Heart left ventricle (tissue), 16 donors: ENCODE measurements at places on chromosomes 5 and 9.

GRCh38 chr5:111311666-111312065 is 87.5 kb downstream of the CAMK4 start:
- H3K27ac ChIP-seq, result no peak overlapping the region
- no peak overlapping the region for H3K4me3 ChIP-seq
- no peaks in the 10 kb centered on the region for H3K27me3 ChIP-seq
- no peaks in the 10 kb centered on the region for H3K4me1 ChIP-seq

- no peak overlapping the region for H3K27ac ChIP-seq
- no peaks in the 10 kb centered on the region for H3K4me1 ChIP-seq
- H3K4me3 ChIP-seq, result no peak overlapping the region
- no peaks in the 10 kb centered on the region for H3K27me3 ChIP-seq
These were observed 5.3 kb downstream of the SLC36A3 start for GRCh38 chr5:151298063-151298855.

GRCh38 chr5:172102913-172103626 is 85.0 kb downstream of the STK10 start:
- H3K36me3 ChIP-seq, result no peaks in the 10 kb centered on the region

- no peaks in the 10 kb centered on the region for H3K4me1 ChIP-seq
- H3K27ac ChIP-seq, result no peak overlapping the region
- no peaks in the 10 kb centered on the region for H3K36me3 ChIP-seq
These were observed 403.2 kb downstream of the KIF4B start for GRCh38 chr5:155416765-155417164.

- peaks cover 22% of the 10 kb centered on the region for H3K4me1 ChIP-seq
- no peak overlapping the region for H3K27ac ChIP-seq
- no peaks in the 10 kb centered on the region for H3K36me3 ChIP-seq
- H3K4me3 ChIP-seq, result no peak overlapping the region
- no peak for DNase-seq
- no peaks in the 10 kb centered on the region for H3K27me3 ChIP-seq
These were observed 11.9 kb downstream of the TNFAIP8 start for GRCh38 chr5:119367502-119368237.

DNA sequence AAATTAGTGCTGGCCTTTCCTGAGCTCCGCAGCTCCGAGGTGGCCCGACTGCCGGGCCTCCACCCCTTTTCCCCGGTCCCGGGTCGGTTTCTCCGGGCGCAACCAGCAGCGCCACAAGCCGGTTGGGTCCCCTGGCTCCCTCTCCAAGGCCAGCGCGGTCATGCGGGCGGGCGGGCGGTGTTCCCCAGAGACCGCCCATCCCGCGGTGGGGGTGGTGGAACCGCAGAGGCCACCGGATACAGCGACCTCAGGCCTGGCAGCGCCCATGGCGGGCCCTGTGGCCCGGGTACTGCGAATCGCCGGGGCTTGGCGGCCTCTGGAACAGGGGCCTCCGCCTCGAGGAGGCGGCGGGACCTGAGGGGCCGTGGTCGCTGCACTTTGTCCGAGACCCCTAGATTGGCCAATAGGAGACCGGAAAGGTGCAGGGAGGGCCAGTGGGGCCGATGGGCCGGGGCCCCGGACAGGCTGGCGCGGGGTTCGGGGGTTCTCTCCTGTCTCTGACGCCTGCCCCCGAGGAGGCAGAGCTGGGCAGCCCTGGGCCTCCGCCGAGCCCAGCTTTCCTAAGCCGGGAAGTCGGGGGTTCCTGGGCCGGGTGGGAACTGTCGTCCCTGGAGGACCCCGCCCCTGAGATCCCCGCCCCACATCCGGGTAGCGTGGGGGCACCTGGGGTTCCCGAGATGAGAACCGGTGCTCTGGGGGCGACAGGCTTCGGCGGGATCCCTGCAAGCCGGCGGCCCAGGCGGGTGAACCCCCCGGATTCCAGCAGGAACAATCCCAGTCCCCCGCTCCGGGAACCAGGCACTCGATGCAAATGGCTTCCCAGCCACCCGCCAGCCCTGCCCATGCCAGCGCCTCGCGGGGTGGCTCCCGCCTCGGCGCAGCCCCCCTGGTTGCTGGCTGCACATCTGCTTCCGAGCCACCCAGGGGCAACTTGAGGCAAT is 293.9 kb downstream of the ZSWIM6 start:
- no peaks in the 10 kb centered on the region for H3K36me3 ChIP-seq
- H3K27ac ChIP-seq, result peak overlapping the region; percentile 90
- peak; percentile 90 for DNase-seq
- H3K4me3 ChIP-seq, result peak overlapping the region; percentile 62
- H3K4me1 ChIP-seq, result peaks cover 23% of the 10 kb centered on the region

DNA sequence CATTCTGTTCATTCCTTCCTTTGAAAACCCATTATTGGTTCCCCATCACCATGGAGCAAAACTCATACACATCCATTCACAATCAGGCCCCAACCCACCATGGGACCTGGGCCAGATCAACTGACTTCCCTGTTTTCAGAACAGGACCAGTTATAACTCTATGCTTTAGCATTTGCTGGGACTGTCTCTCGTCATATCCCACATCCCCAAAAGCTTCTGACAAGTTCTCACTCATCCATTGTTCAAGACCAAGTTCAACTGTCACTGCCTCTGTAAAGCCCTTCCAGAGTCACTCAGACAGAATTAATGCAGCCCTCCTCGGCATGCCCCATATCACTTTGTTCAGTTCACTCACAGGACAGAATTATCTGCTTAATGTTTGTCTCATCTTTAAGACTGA is 4.0 kb downstream of the FAM169A start:
- H3K27me3 ChIP-seq, result peaks cover 10% of the 10 kb centered on the region
- H3K4me3 ChIP-seq, result no peak overlapping the region
- no peaks in the 10 kb centered on the region for H3K36me3 ChIP-seq
- peaks cover 14% of the 10 kb centered on the region for H3K4me1 ChIP-seq

GRCh38 chr5:127612441-127613141 is 36.3 kb upstream of the CTXN3 start:
- H3K4me3 ChIP-seq, result no peak overlapping the region
- DNase-seq, result no peak
- H3K27me3 ChIP-seq, result no peaks in the 10 kb centered on the region
- H3K27ac ChIP-seq, result no peak overlapping the region
- no peaks in the 10 kb centered on the region for H3K36me3 ChIP-seq

- H3K27me3 ChIP-seq, result peaks cover 33% of the 10 kb centered on the region
- H3K4me3 ChIP-seq, result no peak overlapping the region
- H3K4me1 ChIP-seq, result no peaks in the 10 kb centered on the region
- H3K27ac ChIP-seq, result no peak overlapping the region
- H3K36me3 ChIP-seq, result no peaks in the 10 kb centered on the region
- no peak for DNase-seq
These were observed 273.1 kb downstream of the NSG2 start for GRCh38 chr5:174318578-174318977.

GRCh38 chr5:54595721-54596120 is 78.2 kb downstream of the SNX18 start:
- no peak overlapping the region for H3K27ac ChIP-seq
- H3K36me3 ChIP-seq, result no peaks in the 10 kb centered on the region
- no peaks in the 10 kb centered on the region for H3K27me3 ChIP-seq
- no peak for DNase-seq
- peaks cover 11% of the 10 kb centered on the region for H3K4me1 ChIP-seq

DNA sequence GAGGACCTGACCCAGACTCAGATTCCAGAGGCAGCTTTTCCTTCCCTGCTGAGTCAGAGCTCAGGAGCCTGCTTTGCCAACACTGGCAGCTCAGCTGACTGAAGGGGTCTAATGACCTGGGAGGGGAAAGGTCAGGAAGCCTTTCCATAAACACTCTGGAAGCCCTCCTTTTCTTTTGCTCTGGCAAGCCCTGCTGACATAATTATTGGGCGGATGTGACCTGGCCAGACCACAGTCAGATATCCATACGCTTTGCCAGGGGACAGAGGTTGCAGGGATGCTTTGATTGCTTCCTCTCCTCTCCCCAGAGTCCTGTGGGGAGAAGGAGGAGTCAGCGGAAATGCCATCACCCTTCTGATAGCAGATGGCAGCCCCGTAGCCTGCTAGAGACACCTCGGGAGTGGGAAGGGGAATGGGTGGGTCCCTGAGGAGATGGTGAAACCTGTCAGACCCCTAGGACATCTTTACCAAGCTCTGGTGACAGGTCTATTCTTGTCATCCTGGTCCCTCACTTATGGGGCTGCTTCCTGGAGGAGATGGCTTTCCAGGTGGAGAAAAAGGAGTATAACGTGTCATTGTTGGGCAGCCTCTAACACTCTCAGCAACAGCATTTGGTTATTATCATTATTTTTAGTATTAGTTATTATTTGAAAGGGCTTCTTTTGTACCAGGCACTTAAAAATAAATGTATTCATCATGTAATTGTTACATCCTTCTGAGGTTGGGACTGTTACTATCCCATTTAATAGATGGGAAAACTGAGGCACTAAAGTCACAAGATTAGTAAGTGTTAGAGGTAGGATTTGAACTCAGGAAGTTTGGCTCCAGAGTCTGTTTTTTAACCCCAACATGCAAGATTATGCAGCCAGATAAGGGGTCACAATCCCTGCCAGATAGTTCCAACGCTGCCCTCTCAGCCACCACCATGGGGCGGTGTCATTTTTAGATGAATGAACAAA is 11.6 kb downstream of the COL27A1 start:
- H3K27me3 ChIP-seq, result no peaks in the 10 kb centered on the region
- no peak for DNase-seq
- no peak overlapping the region for H3K27ac ChIP-seq
- no peaks in the 10 kb centered on the region for H3K36me3 ChIP-seq
